ENCODE measurements at places on chromosomes 7 and 10. TPM values are rescaled to one million over a fixed set of nuclear protein-coding genes. Genes with fewer than 3 reads are reported as not detected.

DNA sequence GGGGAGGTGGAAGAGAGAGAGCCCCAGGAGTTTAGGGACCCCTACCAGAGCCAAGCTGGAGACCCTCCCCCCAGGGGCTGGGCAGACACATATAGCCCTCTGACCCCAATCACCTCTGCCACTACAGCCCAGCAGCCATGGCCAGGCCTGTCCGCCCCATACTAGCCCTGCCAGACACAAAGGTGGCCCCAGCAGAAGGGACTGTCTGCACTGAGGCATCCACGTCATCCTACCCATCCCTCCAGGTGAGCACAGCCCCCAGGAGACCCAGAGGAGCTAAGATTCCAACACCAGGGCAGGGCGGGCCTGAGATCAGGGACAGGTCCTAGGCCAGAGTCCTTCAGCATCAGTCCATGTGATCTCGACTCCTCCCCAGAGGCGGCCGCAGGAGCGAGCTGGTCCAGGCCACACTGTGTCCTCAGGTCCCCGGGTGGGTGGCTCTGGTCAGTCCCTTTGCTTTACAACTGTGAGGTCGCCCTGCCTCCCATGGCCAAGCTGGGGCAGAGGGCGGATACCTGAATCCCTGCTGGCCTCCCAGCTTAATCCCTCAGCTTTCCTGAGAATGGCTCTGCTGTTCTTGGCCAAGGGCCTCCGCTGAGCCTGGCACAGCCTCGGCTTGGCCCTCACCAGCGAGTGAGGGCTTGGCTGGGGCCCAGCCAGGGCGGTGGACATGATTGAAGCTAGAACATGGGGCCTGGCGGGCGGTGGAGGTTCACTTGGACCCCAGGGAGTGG is 14.3 kb upstream of the ELN start:
- no peak for DNase-seq
- no peaks in the 10 kb centered on the region for H3K36me3 ChIP-seq
- H3K4me1 ChIP-seq = peaks cover 2% of the 10 kb centered on the region
- H3K27ac ChIP-seq = no peak overlapping the region
- no peak overlapping the region for H3K4me3 ChIP-seq

Gene AGMO
- not detected for total RNA-seq

DNA sequence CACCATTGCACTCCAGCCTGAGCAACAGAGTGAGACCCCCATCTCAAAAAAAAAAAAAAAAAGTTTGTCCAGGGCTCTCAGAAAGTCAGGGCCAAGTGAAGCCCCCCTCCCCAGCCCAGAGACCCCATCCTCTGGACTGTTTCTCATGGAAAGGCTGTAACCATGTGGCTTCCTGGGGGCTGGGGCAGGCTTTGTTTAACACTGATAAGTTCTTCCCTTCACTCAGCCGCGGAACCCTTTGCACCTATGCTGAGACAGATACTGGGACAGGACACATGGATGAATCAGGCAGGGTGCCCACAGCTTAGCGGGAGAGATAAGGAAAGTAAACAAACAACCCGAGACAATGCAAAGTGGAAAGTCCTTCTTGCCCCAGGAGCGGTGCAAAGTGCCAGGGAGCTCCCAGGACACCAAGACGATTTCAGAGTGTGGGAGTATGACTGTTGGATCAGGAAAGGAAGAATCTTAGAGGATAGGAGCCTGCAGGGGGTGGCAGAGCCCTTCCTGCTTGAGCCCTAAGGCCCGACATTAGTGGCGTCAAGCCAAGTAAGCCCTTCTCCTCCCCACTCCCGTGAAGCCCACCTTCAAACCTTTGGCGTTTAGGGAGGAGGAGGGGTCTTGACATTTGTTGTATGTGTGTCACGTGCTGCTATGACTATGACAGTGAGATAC is 11.6 kb downstream of the MLXIPL start:
- H3K27me3 ChIP-seq = peaks cover 25% of the 10 kb centered on the region
- no peak for DNase-seq
- no peak overlapping the region for H3K4me3 ChIP-seq
- H3K27ac ChIP-seq = no peak overlapping the region

- H3K27me3 ChIP-seq = no peaks in the 10 kb centered on the region
- no peaks in the 10 kb centered on the region for H3K4me1 ChIP-seq
- no peak for DNase-seq
- no peak overlapping the region for H3K27ac ChIP-seq
Measured at GRCh38 chr10:35895331-35895730, 253.2 kb upstream of the FZD8 start.

DNA sequence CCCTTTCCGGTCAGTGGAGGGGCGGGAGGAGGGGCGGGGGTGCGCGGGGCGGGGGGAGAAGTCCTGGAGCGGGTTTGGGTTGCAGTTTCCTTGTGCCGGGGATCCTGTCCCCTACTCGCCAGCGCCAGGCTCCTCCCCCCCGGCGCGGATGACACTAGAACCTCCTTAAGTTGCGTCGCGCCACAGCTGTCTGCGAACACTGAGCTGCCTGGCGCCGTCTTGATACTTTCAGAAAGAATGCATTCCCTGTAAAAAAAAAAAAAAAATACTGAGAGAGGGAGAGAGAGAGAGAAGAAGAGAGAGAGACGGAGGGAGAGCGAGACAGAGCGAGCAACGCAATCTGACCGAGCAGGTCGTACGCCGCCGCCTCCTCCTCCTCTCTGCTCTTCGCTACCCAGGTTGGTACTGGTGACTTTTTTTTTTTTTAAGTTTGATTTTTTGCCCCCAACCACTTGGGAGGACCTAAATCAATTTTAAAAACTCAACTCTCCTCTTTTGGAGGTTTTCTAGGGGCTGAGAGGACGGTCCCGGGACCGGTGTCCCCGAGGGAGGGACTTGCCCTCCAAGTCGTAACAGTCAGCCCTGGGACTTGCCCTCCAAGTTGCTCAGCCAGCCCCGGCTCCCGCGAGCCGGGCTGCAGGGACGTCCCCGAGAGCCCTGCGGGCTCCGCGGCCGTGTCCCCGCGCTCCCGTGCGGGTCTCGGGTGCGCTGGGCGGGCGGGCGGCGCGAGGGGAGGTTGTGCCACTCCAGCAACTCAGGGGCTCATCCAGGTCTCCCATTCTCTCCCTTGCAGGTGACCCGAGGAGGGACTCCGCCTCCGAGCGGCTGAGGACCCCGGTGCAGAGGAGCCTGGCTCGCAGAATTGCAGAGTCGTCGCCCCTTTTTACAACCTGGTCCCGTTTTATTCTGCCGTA is at the start of gene GATA3:
GATA3 (plus strand) TSS at position 195 of the 914 bp plus-strand sequence. CDS start 968 bp downstream, outside the sequence.
- peak within 1 kb of the TSS; percentile 99 for H3K27ac ChIP-seq
- H3K36me3 ChIP-seq = peaks cover 55% of the 10 kb centered on the region
- H3K4me1 ChIP-seq = peaks cover 40% of the 10 kb centered on the region
- peaks cover 18% of the 10 kb centered on the region for H3K27me3 ChIP-seq

Gene ASAH2B
- 1.5 TPM for total RNA-seq

DNA sequence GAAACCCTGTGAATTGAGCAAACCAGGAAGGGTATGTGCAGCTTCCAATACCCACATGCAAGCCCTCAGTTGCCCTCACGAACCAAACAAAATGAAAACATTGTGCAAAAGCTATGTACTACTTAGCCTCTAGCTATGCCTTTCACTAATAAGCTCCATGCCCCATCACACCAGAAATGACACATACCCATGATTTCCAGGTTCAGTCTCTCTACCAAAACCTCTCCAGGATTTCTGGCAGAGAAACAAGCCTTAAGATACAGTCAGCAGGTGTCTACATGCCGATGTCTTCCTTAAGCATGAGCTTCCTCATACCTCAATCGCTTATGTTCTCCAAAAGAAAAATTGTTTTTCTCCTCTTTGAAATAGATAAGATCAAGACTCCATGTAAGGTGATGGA is 527.8 kb upstream of the AUTS2 start:
- H3K4me3 ChIP-seq = no peak overlapping the region
- no peak overlapping the region for H3K27ac ChIP-seq
- DNase-seq = no peak
- no peaks in the 10 kb centered on the region for H3K36me3 ChIP-seq
- H3K27me3 ChIP-seq = no peaks in the 10 kb centered on the region
- H3K4me1 ChIP-seq = no peaks in the 10 kb centered on the region

DNA sequence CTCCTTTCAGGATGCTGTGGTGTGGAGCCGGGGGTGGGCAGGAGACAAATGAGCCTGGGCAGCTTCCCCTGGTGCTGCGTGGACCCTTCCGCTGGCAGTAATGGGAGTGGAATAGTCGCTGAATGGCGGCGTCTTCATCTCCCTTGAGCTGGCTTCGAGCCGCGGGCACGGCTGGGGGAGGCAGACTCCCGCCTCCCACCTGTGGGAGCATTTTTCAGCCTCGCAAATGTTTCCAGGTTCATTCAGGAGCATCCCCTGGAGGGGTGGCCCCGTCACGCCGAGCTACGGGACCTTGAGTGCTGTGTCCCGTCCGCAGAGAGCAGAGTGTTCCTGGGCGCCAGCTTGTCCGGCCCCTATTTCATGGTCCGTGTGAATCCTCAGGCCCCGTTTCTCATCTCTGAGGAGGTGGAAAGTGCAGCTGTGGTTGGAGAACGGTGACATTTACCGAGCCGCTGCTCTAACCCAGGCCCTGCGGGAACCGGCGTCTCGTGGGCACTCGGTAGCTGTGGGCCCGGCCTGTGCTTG is 18.1 kb downstream of the FAM20C start:
- H3K27ac ChIP-seq = no peak overlapping the region
- no peak overlapping the region for H3K4me3 ChIP-seq
- H3K27me3 ChIP-seq = no peaks in the 10 kb centered on the region
- DNase-seq = no peak

DNA sequence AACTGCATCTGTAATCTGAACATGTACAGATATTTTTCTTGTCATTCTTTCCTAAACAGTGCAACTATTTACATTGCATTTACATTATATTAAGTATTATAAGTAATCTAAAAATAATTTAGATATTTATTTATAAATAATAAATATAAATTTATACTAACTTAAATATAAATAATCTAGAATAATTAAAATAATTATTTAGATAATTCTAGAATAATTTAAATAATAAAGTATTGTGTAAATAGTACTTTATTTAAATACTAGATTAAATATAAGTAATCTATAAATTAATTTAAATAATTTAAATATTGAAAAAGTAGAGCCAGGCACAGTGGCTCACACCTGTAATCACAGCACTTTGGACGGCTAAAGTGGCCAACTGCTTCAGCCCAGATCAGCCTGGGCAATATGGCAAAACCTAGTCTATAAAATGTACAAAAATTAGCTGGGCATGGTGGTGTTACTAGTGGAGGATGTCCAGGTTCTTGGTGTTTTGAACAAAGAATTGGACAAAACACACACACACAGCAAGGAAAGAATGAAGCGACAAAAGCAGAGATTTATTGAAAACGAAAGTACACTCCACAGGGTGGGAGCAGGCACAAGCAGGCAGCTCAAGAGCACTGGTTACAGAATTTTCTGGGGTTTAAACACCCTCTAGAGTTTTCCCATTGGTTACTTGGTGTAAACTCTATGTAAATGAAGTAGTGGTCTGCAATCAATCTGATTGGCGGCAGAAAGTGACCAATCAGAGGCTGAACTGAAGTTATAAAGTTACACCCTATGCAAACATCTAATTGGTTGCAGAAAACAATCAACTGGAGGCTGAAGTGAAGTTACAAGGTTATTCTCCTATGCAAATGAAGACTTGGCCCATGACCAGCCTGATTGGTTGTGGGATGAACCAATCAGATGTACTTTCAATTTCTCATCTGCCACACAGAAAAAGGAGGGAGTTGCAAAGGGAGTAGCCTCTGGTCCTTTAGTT is 100.2 kb upstream of the SP4 start:
- no peak overlapping the region for H3K4me3 ChIP-seq
- peaks cover 27% of the 10 kb centered on the region for H3K36me3 ChIP-seq
- no peak overlapping the region for H3K27ac ChIP-seq
- peaks cover 2% of the 10 kb centered on the region for H3K27me3 ChIP-seq
- peaks cover 9% of the 10 kb centered on the region for H3K4me1 ChIP-seq

GRCh38 chr7:43296306-43296705 is 183.9 kb downstream of the HECW1 start:
- no peaks in the 10 kb centered on the region for H3K36me3 ChIP-seq
- no peak overlapping the region for H3K4me3 ChIP-seq
- H3K27me3 ChIP-seq = peaks cover 15% of the 10 kb centered on the region

- no peak overlapping the region for H3K4me3 ChIP-seq
- no peak for DNase-seq
- no peaks in the 10 kb centered on the region for H3K36me3 ChIP-seq
- H3K4me1 ChIP-seq = peaks cover 11% of the 10 kb centered on the region
Measured at GRCh38 chr7:959271-959670, 4.8 kb upstream of the ADAP1 start.

Gene HOXA10
- not detected for total RNA-seq

- H3K27me3 ChIP-seq = no peaks in the 10 kb centered on the region
- no peak for DNase-seq
- no peak overlapping the region for H3K27ac ChIP-seq
- no peak overlapping the region for H3K4me3 ChIP-seq
Measured at GRCh38 chr10:79166312-79166721, 97.6 kb downstream of the ZMIZ1 start.

GRCh38 chr7:91685544-91685943 is 195.0 kb downstream of the MTERF1 start:
- DNase-seq = no peak
- H3K27me3 ChIP-seq = no peaks in the 10 kb centered on the region
- H3K27ac ChIP-seq = no peak overlapping the region
- H3K4me3 ChIP-seq = no peak overlapping the region
- H3K36me3 ChIP-seq = no peaks in the 10 kb centered on the region
- no peaks in the 10 kb centered on the region for H3K4me1 ChIP-seq

DNA sequence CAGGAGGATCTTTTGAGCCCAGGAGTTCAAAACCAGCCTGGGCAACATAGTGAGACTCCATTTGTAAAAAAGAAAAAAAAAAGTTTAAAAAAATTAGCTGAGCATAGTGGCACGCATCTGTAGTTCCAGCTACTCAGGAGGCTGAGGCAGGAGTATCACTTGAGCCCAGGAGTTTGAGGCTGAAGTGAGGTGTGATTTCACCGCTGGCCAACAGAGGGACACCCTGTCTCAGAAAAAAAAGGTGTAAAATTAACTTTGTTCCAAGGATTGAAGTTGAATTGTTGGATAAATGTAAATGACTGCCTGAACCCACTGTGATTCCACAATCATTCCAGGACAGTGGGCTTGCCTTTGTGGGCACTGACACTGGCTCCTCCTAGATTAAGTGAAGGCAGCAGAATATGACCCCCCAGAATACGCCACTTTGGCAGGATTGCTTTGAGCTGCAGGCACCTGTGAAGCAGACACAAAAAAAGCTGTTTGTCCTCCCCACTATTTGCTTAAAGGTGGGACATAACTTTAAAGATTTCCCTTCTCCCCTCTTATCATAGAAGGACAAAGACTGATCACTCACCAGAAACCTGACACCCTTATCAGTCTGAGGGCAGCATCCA is 57.2 kb upstream of the FOXI2 start:
- no peak overlapping the region for H3K27ac ChIP-seq
- no peaks in the 10 kb centered on the region for H3K4me1 ChIP-seq
- DNase-seq = no peak
- no peak overlapping the region for H3K4me3 ChIP-seq
- no peaks in the 10 kb centered on the region for H3K27me3 ChIP-seq

Gene PON1
- total RNA-seq = not detected

DNA sequence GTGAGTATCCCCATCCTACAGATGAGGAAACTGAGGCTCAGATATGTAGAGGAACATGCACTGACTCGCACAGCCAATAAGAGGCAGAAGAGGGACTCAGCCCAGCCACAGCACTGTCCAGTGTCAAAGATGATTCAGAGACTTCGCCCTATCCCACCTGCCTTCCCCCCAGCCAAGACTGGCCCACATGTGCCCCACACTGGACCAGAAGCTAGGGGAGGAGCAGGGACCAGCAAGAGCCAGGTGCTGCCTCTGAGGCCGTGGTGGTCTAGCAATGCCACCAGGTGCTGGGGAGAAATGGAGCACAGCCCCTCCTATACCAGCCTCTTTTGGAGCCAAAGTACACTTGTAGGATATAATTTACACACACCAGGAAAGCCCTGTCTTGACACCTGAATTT is 22.3 kb downstream of the GRID1 start:
- H3K4me1 ChIP-seq = no peaks in the 10 kb centered on the region
- H3K27ac ChIP-seq = no peak overlapping the region
- no peak for DNase-seq

- H3K27ac ChIP-seq = peak overlapping the region; percentile 68
- no peak overlapping the region for H3K4me3 ChIP-seq
- peaks cover 76% of the 10 kb centered on the region for H3K4me1 ChIP-seq
Measured at GRCh38 chr10:11317936-11318670, 293.3 kb downstream of the USP6NL start.

Measured in activated CD4-positive, alpha-beta memory T cell treated with anti-CD3 and anti-CD28 coated beads, Interleukin-2, amount 10 ng/mL, durations not matched to agents 7 days and 5 days (primary cell).